CD4-positive, alpha-beta T cell treated with Interleukin-21 for 1 hour (primary cell): ENCODE measurements at places on chromosomes 16 and 17.

DNA sequence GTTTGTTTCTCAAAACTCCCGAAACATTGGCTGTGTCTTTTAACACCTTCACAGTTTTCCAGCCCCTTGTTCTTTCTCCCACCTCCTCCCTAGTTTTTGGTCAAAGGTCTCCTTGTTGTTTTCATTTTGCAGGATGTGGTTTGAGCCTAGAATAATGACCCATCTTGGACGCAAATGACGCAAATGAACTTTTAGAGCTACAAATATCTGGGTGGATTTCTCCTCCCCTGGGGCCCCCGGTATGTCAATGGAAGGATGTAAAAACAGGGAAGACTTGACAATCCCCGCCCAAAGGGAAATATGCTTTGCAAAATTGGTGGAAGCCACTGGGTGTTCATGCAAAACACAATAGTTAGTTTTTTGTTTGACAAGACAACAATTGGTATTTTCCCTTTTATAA is 236.0 kb upstream of the IRX3 start:
- no peak for DNase-seq

- DNase-seq, result no peak
Observed at GRCh38 chr16:34802848-34803599, 1343.6 kb downstream of the TP53TG3F start.

DNA sequence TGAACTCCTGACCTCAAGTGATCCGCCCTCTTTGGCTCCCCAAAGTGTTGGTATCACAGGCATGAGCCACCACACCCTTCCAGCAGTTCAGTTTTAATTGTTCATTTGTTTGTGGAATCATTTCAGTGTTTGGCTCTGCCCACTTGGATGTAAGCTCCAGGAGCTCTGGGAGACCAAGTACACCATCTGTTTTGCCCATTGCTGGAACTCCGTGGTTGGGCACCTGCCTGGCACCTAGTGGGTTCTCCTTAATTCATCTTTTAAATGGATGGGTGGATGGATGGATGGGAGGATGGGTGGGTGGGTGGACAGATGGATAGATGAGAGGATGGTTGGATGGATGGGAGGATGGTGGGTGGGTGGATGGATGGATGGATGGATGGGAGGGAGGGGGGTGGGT is 953 bp upstream of the NECAB2 start:
- no peak for DNase-seq

DNA sequence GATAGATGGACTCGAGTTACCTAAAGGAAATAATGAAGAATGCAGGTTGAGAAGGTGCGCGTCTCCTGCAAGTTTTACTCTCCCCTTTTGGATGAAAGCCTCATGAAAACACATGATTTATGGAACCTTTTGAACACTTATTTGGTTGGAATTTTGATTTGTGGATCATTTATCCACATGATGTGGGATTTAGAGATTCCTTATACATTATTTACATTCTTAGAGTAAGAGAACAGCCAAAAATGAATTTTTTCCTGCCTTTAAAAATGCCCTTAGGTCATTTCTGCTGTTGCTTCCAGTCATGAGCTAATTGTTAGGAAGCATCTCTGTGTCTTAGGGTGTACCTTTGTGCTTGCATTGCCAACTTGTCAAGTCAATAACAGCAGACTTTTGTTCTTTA is 99.9 kb downstream of the RPTOR start:
- DNase-seq, result no peak

DNA sequence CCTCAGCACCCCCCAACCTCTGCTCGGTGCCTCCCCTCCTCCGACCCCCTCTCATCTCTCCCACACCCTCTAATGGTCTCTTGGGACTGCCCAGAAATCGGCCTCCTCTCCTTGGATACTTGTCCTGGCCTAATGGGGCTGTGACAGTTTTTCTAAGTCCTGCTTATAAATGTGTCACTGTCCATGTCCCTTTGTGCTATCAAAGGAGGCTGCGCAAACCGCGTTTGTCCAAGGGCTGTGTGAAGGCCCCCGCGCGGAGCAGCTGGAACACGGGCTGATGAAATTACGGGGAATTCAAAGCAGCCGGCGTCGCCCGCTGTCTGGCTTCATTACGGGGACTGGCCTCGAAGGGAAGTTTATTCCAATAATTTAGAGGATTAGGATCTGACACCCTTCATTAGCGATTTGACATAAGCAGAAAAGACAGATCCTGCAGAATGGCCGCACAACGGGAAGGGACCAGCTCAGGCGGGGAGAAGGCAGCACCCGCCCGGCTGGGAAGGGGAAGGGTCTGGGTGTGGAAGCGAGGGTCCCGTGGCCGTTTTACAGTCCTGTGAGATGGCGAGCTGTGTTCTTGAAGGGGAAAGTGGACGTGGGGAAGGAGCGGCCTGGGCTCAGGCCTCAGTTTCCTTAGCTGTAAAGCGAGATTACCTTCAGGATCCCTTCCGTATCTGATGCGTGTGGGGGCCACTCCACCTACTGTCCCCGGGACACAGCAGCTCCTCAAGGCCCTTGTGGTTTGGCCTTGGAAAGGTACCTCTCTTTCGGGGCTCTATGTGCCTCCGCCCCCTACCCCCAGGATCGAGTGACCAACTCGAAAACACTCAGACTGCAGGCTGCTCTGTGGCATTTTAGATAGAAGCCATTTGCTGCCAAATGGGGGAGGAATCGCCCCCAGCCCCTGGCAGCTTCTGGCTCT is 1.6 kb upstream of the WFIKKN2 start:
- no peak for DNase-seq

GRCh38 chr17:82668024-82668630 is 19.9 kb upstream of the WDR45B start:
- DNase-seq, result no peak

DNA sequence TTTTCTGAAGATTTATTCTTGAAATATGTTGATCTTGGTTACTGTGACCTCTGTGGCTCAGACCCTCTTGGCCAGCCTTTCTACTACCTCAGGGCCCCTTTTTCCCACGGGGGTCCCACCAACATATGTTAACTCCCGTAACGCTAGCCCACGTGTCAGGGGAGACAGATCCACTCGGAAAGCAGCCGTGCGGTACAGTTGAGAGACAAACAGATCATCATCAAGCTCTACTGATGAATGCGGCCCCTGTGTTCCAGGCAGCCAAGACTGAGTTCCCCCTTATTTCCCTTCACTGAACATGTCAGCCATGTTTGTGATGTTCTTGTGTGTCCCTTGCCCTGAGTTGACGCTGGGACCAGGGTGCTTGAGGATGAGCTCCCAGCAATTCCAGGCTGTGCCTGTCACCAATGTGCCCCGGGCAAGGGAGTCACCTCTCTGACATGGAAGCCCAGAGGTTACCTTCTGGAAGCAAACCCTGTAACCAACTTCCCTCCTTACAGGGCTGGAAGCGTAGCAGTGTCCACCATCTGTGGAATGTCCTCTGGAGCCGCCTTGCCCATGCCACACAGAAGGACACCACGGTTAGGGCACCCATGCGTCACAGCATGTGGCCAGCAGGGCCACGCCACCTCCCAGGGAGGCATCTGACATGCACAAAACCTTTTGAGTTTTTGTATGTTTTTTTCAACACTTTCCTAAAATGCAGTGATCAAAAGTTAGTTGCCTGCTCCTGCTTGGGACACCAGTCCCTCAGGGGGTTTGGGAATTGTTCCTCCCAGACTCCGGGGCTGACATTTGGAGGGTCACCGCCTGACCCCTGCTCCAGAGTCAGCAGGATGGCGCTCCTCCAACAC is 193.7 kb upstream of the CHMP6 start:
- no peak for DNase-seq

DNA sequence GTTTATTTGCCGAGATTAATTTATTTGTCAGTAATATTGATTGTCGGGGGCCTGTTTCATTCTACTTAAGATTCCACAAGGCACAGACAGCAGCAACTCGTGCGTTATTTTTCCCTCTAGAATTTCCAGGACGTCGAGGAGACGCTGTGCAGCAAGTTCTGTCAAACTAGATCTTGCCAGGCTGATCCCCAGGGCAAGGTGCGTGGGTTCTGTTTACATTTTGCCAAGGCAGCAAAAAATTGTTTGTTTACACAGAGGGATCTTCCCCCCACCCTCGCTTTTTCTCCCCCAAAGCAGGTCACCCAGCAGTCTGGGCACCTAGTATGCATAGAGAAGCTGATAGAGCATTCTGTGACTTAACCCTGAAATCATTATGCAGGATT is 111.4 kb downstream of the IRX3 start:
- no peak for DNase-seq

DNA sequence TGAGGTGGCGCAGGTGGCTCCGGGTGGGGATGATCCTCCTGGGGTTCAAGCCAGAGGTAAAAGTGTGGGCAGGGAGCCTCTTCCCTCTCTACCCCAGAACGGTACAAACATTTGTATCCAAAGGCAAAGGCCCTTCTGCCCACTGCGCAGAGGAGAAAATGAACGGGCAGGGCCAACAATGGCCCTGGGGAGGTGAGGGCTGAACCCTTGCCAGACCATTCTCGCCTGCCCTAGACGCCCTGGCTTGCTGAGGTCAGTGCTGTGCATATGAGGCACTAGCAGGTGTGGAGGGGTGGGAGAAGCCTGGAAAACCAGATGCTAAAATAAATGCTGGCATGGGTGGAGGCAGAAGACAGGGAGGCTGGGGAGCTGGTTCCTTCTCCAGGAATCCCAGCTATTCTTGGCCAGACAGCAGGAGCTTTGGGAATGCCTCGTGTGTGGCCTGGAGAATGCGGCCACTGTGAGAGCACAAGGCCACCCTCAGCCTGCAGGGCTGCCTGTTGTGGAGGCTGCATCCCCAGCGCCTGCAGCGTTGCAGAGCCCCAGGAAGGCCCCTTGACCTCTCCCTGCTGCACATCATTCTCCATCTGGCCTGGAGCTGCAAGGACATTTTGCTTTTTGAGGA is 4.5 kb downstream of the C17orf50 start:
- no peak for DNase-seq

- DNase-seq, result no peak
Observed at GRCh38 chr17:49910094-49910857, 58.7 kb upstream of the DLX4 start.

DNA sequence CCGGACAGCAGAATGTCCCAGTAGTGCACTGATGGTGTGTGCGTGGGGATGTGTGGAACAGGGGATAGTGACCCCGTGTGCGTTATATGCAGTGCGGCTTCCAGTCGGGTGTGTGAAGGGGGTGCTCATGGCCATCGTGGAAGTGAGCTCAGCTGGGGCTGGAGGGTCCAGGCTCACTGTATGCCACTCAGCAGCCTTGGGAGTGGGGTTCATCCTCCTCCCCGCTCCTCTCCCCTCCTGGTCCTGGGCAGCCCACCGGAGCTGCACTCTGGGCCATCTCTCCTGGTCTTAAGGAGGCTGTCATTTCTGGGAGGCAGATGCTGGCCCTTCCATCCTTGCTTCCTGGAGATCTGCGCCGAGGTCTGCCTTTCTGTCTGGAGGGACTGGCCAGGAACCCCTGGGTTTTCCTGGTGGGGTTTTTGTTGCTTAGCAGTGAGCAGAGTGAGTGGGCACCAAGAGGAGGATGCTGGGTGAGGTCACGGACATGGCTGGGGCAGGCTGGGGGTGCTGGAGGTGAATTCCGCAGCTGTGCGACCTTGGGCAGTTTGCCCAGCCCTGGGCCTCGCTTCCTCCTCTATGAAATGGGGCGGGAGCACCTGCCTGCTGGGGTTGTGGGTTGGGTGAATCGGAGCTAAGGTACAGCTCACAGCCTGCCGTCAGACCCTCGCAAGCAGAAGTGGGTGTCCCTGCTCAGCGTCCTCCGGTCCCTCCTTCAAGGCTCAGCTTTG is 164.1 kb downstream of the SEC14L1 start:
- DNase-seq, result no peak

DNA sequence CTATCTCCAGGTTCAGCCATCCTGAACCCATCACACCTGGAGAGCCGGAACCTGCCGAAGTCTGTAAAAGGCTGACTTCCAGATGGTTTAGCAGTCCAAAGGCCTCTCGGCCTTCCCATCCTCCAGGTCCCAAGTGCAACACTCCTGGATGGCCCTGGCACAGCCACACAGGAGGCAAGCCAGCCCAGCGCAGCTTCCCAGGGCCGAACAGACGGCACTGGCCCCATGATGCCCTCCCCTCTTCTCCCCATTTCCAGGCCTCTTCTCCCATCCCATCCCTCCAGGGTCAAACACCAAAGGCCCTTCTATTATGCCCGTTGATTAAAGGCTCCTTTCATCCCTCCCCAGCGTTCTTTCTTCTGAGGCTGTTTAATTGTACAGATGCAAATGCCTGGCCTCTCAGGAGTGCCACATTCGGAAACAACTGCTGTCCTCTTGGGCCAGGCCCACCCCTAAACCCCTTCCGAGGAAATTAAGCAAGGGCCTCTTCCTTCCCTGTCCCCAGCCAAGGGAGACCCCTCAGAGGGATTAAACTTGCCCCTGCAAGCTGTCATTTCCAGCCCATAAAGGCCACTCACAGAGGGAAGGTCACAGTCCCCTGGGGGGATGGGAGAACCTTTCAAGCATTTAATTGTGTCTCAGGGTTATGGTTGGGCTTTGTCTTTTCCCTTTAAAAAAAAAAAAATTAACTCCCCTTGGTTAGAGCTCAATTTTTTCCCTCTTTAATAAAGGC is 30.8 kb downstream of the AXIN2 start:
- no peak for DNase-seq

- DNase-seq, result peak; percentile 62
Observed at GRCh38 chr16:84607694-84608093, 10.2 kb downstream of the COTL1 start.

GRCh38 chr16:50267151-50267631 is 840 bp downstream of the ADCY7 start:
- no peak for DNase-seq

DNA sequence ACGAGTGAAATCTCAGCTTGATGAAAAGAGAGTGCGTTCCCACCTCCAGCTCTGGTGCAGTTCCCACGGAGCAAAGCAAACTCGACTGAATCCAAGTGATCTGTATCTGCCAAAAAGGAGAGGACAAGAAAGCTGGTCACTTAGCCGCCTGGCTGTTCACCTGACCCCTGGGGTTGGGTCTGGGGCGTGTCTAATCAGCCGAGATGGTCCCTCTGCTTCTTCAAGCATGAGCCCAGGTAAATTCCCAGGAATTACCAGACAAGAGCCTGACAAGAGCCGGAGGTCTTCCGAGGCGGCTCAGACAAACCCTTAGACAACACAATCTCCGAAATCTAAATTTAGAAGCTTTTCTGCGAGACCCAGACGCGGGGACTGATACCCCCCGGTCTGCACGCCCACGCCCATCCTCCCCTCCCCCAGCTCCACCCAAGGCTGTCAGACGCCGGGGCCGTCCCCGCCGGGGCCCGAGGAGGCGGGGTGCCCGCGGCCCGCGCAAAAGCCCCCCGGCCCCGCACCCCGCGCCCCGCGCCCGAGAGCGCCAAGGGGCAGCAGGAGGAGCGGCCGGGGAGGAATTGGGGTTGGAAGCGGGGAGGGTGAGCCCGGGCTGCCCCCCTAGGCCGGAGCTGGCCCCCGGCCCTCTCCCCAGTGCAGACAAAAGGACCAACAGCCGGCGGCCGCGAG is 674 bp downstream of the ZNF821 start:
- DNase-seq, result peak; percentile 61

DNA sequence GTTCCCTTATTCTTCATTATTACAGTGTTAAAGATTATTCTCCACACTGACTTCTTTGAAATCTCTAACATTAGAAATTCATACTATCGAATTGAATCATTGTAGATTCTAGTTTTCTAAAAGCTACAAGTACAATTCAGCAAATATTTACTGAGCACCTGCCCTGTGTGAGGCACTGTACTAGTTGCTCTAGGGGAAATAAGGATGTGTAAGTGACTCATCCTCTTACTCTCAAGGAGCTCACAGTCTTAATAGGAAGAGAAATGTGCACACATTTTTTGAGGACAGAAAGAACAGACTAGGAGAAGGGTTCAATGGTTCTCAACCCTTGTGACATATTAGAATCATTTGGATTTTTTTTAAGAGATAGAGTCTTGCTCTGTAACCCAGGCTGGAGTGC is 7.7 kb upstream of the SLFN12L start:
- DNase-seq, result no peak
